ENCODE measurements at places on chromosomes 1 and 21.
A peak's percentile ranks its signal among the peaks of the same experiment; 100 is the strongest.

GRCh38 chr1:241658081-241658793 lies 6.2 kb downstream of the WDR64 start:
- no peak for DNase-seq

- DNase-seq, result no peak
These were observed 323.4 kb upstream of the VAMP3 start for GRCh38 chr1:7447736-7448135.

DNA sequence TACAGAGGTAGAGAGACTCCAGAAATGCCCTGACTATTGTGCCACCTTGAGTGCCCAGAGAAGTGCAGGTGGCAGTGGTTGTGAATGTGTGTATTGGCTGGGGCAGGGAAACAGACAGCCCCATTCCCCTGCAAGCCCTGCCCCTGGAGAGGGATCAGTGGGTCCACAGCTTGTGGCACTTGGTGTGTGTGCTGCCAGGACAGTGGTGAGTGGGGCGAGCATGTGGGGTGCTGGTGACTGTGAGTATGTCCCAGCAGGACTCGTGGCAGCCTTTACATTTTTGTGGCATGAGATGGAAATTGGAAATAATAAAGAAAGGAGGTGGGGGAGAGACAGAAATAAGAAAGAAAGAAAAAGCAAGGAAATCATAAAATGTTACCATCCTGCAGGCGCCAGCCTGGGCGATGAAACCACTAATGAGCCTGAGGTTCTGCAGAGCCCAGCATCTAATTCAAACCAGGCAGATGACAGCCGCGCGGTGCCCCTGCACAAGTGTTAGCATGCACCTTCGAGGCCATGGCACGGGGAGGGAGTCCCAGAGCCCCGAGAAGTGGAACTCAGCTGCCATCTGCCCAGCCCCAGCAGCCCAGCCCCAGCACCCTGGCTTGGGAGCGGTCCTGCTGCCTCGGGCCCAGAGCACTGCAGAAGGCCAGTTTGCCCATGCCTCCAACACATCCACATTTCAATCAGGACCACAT lies 49.1 kb upstream of the ZBTB40 start:
- no peak for DNase-seq

- DNase-seq, result no peak
These were observed 64.0 kb upstream of the DIP2A start for GRCh38 chr21:46394595-46395104.

DNA sequence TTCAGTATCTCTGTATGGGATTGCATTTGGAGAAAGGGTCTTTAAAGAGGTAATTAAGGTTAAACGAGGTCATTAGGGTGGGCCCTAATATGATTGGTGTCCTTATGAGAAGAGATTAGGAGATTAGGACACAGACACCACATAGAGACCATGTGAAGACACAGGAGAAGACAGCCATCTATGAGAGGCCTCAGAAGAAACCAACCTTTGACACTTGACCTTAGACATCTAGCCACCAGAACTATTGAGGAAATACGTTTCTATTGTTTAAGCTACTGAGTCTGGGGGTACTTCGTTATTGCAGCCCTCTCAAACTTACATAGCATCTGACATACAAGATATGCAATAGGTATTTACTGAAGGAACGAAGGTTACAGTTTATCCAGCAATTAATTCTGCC lies 7.3 kb upstream of the VPS45 start:
- no peak for DNase-seq

- DNase-seq, result no peak
These were observed 2.5 kb upstream of the FNDC10 start for GRCh38 chr1:1602304-1602967.

GRCh38 chr1:189782295-189782694 lies 695.4 kb downstream of the BRINP3 start:
- DNase-seq, result no peak

DNA sequence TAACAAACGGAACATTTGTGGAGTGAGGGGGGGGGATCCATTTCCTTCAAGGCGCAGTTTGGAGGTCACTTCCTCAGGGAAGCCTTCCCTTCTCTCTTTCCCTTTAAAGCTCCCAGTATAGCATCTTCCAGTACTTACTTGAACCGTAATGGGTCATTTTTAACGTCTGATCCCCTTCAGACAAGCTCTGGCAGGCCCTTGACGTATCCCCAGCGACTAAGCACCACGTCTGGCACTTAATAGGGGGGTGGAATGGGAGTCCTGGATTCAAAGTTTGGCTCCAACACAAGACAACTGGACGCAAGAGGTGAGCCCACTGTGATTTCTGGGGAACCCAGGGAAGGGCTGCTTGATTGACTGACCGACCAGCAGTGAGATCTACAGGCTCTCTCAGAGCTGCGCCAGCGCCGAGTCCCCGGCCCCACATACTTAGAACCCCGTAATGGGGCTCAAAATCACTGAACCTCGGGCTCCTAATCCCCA lies 441 bp downstream of the YARS1 start:
- no peak for DNase-seq

DNA sequence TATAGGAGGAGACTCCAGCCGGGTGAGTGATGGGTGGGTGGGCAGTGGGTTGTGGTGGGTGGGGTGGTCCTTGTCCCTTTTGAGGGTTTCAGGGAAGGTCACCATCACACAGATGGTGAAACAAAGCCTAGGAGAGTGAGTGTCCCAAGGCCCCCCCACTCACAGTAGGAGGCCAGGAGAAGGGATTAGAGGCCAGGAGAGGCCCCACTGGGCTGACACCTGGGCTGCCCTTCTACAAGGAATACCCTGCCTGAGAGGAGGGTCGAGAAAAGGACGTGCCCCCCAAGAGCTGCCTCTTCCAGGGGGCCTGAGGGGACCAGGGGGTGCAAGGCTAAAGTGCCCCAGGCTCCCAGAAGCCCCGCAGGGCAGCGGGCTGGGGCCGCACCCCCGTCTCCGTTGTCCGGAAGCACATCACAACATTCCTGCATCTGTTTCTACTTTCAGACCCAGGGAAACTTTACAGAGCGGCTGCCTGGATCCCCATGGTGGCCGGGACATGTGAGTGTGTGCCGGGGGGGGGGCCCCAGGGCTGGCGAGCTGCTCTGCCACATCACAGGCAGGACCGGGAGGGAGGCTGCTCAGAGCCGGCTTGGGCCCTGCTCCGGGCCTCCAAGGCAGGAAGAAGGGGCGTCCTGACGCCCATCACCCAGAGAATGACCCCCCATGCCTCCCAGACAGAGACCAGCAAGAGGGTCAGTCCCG lies 68.2 kb downstream of the ARHGEF16 start:
- no peak for DNase-seq

DNA sequence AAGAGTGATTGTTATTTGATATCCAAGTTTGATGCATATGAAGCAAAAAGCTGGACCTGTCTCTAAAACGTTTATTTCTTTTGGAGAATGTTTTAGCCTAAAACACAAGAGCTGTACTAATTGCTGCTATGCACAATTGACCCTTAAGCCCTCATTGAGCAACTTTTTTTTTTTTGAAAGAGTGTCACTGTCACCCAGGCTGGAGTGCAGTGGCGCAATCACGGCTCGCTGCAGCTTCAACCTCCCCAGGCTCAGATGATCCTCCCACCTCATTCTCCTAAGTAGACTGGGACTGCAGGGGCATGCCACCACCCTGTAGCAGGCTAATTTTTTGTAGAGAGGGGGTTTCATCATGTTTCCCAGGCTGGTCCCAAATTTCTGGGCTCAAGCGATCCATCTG lies 129.1 kb downstream of the PIK3R3 start:
- no peak for DNase-seq

DNA sequence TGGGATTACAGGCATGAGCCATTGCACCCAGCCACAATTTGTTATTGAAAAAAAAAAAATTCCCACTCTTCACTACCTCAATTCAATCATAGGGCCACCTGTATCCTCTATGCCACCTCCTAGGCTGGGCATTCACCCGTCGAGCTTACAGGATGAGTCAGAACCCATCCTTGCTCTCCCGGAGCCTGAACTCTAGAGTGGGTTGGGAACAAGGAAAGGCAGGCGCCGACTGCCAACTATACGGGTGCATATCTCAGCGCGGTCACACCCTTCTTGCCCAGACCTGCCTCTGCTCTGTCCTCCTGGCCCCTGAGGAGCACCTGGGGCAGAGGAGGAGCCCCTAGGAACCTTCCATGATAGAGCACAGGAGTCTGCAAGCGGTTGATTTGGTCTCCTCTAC lies 21.4 kb upstream of the LBR start:
- no peak for DNase-seq

- DNase-seq, result no peak
These were observed 27.3 kb downstream of the F11R start for GRCh38 chr1:160993544-160994193.

DNA sequence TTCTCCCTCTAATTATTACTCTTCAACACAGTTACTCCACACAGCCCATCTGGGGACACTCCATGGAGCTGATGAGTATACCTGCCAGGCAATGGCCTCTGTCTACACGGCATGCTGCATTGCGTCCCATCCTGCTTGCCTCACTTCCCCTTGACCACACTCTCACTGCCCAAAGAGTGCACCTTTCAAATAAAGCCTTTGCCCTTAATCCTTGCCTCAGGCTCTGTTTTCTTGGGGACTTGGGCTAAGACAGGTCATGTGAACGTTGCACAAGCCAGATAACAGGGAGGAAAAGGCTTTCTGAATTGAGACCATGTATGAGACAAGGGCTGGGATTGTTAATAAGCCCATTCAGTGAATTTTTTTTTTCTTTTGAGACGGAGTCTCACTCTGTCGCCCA lies 40.0 kb upstream of the SIM2 start:
- no peak for DNase-seq

- DNase-seq, result no peak
These were observed 30.2 kb upstream of the RNF187 start for GRCh38 chr1:228457017-228457395.

GRCh38 chr1:187848321-187848720 lies 1019.6 kb downstream of the PLA2G4A start:
- DNase-seq, result no peak

- no peak for DNase-seq
These were observed 57.2 kb upstream of the PUM1 start for GRCh38 chr1:31122741-31123140.

GRCh38 chr1:157154940-157155514 lies 16.8 kb upstream of the ETV3 start:
- no peak for DNase-seq

- no peak for DNase-seq
These were observed 53.4 kb downstream of the DPH5 start for GRCh38 chr1:100972185-100972584.

DNA sequence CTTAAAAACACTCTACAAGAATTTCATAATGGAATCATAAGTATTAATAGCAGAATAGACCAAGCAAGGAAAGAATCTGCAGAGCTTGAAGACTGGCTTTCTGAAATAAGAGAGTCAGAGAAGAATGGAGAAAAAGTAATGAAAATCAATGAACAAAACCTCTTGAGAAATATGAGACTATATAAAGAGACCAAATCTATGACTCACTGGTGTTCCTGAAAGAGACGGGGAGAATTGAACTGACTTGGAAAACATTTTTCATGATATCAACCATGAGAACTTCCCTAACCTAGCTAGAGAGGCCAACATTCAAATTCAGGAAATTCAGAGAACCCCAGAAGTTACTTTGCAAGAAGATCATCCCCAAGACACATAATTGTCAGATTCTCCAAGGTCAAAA lies 85.6 kb downstream of the GDAP2 start:
- no peak for DNase-seq

DNA sequence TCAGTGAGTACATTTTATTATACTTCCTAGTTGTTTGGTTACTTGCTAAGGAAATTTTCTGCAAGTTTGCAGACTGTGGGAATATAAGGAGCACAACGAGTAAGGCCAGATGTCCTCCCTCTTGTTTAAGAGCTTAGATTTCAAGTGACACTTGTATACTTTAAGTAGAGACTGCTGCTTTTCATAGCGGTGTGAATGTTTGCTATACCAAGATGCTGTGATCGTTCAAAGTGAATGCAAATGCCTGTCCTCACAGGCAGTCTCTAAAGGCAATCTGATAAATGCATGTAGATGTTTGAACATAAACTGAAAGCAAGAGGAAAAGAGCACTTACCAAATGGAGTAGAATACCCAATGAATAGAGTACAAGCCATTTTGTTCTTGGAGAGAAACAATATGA lies 226.4 kb downstream of the NRIP1 start:
- no peak for DNase-seq

- DNase-seq, result no peak
These were observed 576.2 kb downstream of the PTPRU start for GRCh38 chr1:29812408-29813135.

GRCh38 chr1:209768354-209768774 lies 12.5 kb downstream of the TRAF3IP3 start:
- DNase-seq, result peak; percentile 90

DNA sequence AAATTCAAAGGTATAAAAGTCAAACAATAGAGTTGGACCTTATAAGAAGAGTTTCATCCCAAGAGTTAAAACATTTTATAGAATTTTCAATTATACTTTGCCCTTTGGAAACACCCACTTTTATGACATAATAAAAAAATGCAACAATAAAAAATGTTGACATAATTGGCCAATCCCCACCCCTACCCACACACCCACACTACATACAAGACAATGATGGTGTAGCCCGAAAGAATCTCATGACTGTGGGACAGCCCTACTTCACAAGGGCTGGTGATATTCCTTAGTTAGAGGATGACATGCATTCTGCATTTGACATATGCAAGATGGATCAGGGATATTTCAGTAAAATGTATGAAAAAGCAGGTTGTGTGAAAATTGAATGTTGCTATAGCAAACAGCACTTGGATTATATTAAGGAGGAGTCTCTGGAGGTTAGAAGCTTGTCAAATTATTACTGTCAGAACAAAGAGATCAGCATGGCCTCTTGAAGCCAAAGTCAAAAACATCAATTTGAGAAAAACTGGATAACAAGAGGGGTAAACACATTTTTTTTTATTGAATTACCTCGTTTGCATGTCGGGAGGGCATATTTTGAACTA lies 133.0 kb upstream of the SAMSN1 start:
- DNase-seq, result no peak

GRCh38 chr21:34086887-34087306 lies 13.5 kb downstream of the MRPS6 start:
- DNase-seq, result no peak

GRCh38 chr1:220700556-220701179 lies 10.5 kb downstream of the C1orf115 start:
- DNase-seq, result no peak

DNA sequence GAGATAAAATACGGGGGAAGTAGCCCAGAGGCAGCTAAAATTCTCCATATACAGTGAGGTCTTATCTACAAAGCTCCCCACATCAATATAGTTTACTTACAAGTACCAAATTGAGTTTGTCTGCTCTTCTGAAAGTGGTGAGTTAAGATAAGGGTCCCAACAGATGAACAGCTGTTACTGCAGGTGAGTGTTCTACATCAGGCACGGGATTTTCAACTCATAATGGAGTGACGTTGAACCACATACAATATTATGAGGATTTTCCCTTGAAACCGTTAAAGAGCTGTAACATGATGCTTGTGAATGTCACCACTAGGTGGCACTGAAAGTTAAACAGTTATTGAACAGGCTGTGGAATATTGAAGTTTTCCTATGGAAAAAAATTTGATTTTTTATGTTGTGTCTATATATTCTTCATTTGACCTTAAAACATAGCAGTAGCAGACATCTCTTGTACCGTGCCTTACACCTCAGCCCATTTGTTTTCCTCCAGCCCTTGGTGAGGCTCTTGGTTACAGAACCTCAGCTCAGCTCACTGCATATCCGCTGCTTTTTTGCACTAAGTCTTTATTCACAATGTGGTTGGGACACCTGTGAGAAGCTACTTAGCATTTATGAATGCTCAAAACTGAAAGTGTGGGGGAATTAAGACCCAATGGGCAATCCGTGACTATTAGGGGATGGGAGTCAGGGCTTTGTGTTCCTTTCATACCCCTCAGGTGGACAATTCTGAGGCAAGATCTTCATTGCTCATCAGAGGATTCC lies 23.2 kb downstream of the CD1D start:
- DNase-seq, result peak; percentile 5

Data from activated CD4-positive, alpha-beta T cell treated with anti-CD3 and anti-CD28 coated beads for 48 hours (primary cell).